HFF-Myc (cell line): ENCODE measurements at places on chromosomes 2 and 18.
A peak's percentile ranks its signal among the peaks of the same experiment; 100 is the strongest.

GRCh38 chr18:35469725-35470124 lies 28.0 kb downstream of the INO80C start:
- no peak for DNase-seq

GRCh38 chr18:35334821-35335220 lies 9.4 kb downstream of the ZNF24 start:
- no peak for DNase-seq

- no peak for DNase-seq
Observed at GRCh38 chr2:47072018-47072691, 83.0 kb downstream of the STPG4 start.

DNA sequence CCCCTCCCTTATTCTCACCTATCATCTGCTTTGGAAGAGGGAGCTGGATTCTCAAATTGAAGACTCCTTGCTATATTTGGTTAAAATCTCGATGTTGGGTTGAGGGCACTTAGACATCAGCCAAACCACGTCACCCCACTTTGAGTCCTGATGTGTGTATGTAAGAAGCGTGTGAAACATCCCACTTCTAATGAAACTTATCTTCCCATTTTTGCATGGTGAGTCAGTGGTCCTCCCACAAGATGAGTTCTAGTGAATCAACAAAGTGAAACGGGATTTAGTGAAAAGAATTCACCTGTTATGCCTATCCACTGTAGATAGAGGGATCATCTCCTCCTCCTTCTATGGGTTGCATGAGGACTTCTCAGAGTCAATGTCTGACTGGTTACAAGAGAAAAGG lies 51.4 kb upstream of the SPRED2 start:
- DNase-seq = no peak

DNA sequence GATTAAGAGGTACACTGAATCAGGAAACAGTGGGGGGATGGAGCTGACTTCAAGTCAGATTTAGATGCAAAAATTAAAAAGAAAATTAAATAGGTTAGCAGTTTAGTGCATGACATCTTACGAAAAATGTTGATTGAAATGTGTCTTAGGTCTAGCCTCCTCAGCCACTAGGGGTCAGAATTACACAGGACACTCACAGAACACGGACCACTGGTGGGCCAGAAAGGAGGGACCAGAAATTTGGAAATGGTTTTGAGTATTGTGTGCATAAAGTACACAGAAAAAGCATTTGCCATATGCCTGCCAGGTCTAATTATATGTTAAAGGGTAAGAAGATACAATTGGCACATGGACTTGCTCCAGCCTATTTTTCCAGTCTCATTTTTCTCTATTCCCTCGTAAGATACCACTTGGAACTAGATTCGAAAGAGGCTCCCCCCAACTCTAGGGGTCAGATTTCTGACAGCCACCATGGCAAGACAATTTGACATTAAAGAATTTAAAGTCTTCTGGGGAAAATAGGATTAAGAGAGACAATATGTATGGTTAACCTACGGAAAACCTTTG lies 550.2 kb upstream of the SETBP1 start:
- no peak for DNase-seq

- no peak for DNase-seq
Observed at GRCh38 chr2:100563407-100564247, 834 bp downstream of the PDCL3 start.

- no peak for DNase-seq
Observed at GRCh38 chr2:24576146-24576545, 85.1 kb downstream of the NCOA1 start.

DNA sequence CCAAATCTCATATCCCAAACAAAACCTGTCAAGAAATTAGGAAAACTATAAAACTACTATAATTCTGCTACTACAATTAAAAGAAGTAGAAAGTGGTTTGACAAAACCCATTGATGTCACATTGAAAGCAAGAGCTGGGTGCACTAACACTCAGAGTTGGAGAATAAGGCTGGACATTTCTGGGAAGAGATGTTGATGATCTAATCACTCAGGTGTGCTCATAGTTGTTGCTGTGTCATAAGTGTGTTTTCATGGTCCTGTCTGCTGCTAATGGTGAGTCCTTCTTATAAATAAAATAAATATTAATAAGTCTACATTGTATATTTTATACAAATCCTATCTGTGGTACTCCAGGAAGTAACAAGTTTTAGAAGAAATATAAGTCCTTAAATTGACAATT lies 168.2 kb upstream of the LRP1B start:
- no peak for DNase-seq

GRCh38 chr2:96097951-96098823 lies 18.2 kb downstream of the ADRA2B start:
- no peak for DNase-seq

DNA sequence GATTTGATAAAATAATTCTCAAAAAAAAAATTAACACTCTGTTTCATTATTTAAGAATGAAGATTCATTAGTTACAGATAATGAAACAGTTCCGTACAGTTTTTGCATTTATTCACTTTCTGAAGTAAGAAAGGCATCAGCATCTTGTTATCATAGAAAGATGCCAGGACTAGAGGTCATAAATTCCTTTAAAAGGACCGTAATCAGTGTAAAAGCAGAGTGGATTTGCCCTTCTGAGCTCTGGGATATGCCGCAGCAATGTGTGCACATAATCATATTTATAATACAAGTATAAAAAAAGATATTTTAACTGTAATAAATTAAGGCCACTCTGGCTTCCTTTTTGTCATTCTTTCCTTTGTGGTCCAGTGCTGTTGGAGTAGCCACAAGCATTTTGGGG lies 37.5 kb upstream of the COL5A2 start:
- no peak for DNase-seq

- DNase-seq = no peak
Observed at GRCh38 chr2:113215056-113215455, 41.3 kb downstream of the PSD4 start.

GRCh38 chr2:238569507-238570195 lies 142.9 kb downstream of the ASB1 start:
- no peak for DNase-seq

- no peak for DNase-seq
Observed at GRCh38 chr18:60193780-60194179, 178.8 kb downstream of the MC4R start.

- no peak for DNase-seq
Observed at GRCh38 chr18:75062297-75062886, 146.5 kb downstream of the PTGR3 start.

DNA sequence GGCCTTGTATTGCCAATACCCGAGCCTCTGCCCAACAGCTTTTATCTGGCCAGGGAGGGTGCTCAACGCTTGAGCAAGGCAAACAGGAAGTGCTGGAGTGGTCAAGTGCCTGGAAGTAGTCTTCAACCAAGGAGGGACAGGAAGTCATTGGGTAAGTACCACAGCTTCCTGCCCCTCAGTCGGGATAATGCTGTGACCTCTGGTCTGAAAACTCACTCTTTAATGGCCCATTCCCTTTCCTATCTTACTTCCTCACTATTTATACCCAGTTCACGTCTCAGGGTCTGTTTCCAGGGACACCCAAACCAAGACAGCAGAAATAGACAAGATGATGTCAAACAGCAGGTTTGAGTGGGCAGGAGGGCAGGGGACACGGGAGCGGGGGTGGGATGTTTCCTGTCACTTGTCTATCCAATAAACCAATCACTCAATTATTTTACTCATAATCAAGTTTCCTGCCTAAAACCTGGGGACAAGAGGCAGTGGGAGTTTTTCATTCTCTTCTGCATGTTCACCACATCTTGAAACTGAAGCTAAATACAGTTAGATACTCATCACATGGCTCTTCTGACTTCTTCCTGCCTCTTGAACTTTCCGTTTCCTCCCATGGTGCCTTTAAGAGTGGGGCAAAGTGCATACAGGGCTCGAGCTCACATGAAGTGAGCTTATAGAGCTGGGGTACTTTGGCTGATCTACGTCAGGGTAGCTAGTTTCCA lies 68.9 kb upstream of the CAB39 start:
- no peak for DNase-seq

- DNase-seq = peak; percentile 32
Observed at GRCh38 chr2:62774555-62775366, 69.2 kb downstream of the EHBP1 start.

- peak; percentile 10 for DNase-seq
Observed at GRCh38 chr2:95076705-95077529, 44.7 kb downstream of the MRPS5 start.

- no peak for DNase-seq
Observed at GRCh38 chr2:49794396-49794795, 640.1 kb upstream of the FSHR start.

GRCh38 chr2:230090967-230091366 lies 22.2 kb upstream of the SLC16A14 start:
- no peak for DNase-seq

GRCh38 chr18:59748628-59749360 lies 51.6 kb upstream of the CCBE1 start:
- DNase-seq = peak; percentile 40

DNA sequence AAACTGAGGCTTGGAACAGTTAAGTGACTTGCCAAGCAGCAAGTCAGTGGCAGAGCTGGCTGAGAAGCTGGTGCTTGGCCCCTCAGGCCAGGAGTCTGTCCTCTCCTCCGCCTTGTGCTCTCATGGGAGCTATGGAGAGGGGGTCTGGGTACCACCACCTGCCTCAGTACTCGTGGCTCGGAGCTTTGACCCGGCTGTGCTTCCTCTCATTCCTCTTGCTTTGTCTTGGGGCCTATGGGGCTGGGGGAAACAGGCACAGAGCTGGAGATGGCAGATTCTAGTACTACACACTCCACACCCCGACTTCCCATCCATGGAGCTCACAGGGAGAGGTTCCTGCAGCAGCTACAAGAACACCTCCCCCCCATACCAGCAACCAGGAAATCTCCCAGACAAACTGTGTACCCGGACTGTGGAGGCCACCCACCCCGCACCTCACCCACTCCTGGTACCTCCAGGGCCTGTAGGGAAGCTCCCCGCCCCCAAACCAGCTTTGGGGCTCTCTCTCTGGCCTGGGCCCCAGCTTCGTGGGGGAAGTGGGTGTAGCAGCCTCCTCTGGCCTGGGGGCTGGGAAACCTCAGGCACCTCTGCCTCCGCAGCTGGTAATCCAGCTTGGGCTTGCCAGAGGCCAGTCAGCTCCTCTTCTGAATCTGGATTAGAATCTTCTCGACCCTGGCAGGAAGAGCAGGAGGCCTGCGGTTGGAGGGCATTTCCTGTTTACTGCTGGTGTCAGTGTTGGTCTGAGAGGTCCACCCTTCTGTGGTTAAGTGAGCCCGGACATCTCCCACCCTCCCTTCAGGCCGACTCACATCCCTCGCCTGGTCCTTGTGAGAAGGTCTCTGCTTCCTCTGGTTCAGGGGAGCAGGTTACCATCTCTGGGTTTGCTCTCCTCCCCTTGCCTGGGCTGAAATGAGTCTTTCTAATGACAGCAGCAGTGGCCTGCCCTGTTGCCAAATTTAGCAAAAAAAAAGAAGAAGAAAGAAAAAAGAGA lies 22.3 kb upstream of the RHOB start:
- DNase-seq = peak; percentile 82

DNA sequence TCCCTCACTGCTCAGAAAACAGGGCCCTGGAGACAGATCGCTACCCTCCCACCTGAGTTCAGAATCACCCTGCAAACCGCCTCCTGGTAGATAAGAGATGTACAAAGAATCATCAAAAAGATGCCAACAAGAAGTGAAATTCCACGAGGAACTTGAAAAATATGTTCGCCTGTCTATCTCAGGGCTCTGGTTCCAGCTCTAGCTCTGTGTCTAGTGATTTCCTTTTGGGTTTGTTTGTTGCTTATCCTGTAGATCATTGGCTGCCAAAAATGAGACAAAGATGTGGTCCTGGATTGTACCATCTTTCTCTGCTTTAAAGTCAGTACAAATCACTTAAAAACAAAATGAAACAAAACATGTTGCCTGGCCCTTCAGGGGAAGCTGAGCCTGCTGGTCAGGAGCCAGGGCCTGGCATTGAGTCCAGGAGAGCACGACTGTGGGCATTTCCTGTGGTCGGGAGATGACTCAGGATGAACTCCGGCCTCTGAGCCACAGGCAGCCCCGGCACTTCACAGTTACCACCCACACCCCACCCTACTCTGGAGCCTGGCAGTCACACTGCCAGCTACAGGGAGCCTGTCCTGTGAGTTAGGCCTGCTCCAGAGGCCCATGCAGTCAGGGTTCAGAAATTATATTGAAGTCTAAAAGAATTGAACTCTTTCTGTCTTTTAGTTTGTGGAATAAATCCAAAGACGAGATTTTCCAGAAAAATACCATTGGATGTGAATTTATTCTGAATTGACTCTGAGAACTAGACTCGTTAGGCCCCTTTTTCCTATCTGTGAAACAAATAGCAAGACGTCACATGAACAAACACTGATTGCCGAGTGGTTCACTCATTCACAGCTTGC lies 8.0 kb upstream of the ITGB6 start:
- peak; percentile 58 for DNase-seq
